CD4-positive, alpha-beta T cell (primary cell): ENCODE measurements at places on chromosomes 12 and 14.

GRCh38 chr14:43981135-43981768 is 525.8 kb downstream of the FSCB start:
- no peak for DNase-seq

- no peak for DNase-seq
These were observed 159.9 kb upstream of the FOXN3 start for GRCh38 chr14:89576960-89577359.

- DNase-seq, result no peak
These were observed 48.5 kb downstream of the NTF3 start for GRCh38 chr12:5480218-5480937.

GRCh38 chr12:128076188-128076587 is 190.8 kb upstream of the TMEM132C start:
- no peak for DNase-seq

DNA sequence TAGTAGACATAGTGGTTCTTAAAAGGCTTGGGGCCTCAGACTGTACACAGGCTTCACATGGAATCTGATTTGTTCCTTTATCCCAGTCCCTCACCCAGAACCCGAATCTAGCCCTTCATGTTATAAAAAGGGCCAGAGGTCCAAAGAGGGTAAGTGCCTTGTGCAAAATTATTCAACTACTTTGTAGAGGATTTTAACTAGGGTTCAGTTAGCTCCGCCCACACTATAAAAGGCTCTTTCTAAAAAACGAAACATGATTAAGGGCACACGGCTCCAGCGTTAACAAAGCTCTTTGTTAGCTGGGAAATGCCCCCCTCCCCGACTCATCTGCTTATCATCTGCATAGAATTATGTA is 3.2 kb upstream of the SOCS2 start:
- no peak for DNase-seq

- DNase-seq, result no peak
These were observed 84.1 kb upstream of the OVCH1 start for GRCh38 chr12:29581631-29582030.

DNA sequence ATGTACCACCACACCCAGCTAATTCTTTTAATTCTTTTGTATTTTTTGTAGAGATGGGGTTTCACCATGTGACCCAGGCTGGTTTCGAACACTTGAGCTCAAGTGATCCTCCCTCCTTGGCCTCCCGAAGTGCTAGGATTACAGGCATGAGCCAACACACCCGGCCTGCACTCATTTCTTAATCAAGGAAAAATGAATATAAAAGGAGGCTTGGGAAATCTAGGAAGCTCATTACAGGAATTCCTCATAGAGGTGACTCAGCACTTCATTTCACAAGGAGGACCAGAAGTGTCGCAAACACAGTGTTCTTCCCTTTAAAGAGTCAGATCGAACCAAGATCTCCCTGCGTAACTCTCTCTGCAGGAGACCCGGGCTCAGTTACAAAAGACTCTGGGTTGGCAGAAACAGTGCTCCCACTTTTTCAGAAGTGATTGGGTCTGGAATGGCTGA is 30.3 kb downstream of the NFKBIA start:
- DNase-seq, result no peak

GRCh38 chr14:79701371-79701770 is 509.9 kb downstream of the DIO2 start:
- no peak for DNase-seq

DNA sequence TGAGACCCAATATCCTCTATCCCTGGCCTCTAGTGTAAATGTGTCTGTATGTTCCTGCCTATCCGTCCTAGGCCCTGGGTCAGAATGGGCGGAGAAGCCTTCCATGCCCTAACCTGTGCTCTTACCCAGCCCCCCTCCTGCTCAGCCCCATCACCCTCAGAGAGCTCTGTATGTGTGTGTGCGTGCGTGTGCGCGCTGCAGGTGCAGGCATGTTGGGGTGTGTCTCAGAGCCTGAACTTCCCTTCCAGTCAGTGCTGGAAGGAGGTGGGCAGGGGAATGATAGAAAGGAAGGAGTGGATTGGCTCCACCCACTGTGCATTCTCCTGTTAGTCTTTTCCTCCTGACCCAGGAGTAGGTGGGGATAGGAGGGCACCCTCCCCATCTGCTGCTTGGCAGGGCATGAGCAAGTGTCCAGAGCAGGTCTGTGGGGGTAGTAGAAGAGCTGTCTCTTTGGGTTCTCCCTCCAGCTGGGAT is 7.2 kb downstream of the NAB2 start:
- no peak for DNase-seq

DNA sequence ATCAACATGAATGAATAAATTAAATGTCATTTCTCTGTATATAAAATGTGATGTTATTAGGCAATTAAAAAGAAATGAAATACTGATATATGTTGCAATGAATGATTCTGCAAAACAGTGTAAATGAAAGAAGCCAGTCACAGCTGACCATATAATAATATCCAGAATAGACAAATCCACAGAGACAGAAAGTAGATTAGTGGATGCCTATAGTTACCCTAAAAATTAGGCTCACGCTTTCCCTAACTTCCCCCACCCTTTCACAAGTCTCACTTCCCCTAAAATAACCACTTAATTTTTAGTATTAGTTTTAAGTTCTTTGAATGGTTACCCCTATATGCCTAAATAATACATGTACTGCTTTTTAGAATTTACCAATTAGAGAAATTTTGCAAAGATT is 348.9 kb upstream of the FAR2 start:
- DNase-seq, result no peak

GRCh38 chr12:51351913-51352532 is 5.5 kb upstream of the CELA1 start:
- peak; percentile 76 for DNase-seq

- no peak for DNase-seq
These were observed 29.5 kb upstream of the RHOJ start for GRCh38 chr14:63174760-63175191.

DNA sequence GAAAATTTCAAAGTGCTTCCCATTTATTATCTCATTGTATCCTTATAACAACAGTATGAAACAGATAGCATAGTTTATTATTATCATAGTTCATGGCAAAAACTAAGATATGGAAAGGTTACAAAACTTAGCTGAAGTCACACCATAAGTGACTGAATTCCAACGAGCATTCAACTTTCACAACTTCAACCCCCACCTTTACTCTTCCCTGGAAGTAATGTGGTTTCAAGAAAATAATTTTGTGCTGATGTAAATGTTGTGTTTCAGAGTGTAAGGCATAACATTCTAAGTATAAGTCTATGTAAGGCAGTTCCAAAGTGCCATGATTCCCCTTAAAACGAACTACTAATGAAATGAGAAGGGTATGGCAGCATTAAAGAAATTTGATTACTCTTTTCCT is 454.5 kb downstream of the BCAT1 start:
- no peak for DNase-seq

DNA sequence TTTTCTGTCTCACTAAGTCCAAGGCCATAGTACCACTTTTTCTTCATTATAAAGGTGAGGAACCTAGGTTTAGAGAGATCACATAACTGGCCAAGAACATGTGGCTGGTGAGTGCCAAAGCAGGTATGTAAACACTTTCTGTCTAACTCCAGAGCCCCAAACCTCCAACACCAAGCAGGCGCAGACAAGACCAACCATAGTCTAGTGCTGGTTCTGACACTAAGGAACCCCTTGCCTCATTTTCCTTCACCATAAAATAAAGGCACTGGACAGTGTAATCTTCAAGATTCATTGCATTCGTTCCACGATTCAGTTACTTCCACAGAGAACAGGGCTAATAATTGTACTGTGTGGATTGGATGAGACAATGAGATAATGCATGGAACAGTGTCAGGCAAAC is 71.0 kb downstream of the NPAS3 start:
- DNase-seq, result no peak

DNA sequence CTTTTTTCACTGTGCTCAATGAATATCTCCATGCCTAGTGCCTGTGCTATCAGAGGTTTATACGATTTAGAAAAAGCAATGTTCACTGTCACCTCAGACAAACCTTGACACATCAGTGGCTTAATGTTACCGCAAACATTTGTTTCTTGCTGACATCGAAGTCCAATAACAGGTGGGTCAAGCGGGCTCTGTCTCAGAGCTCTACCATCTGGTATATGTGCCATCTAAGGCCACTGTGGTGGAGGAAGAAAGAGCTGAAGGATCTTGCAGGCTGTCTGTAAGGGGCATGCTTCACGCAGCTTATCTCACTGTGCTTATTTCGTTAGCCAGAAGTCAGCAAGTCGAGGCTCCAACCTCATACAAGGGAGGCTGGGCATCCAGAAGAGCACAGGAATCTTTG is 189.5 kb upstream of the NTF3 start:
- DNase-seq, result no peak

DNA sequence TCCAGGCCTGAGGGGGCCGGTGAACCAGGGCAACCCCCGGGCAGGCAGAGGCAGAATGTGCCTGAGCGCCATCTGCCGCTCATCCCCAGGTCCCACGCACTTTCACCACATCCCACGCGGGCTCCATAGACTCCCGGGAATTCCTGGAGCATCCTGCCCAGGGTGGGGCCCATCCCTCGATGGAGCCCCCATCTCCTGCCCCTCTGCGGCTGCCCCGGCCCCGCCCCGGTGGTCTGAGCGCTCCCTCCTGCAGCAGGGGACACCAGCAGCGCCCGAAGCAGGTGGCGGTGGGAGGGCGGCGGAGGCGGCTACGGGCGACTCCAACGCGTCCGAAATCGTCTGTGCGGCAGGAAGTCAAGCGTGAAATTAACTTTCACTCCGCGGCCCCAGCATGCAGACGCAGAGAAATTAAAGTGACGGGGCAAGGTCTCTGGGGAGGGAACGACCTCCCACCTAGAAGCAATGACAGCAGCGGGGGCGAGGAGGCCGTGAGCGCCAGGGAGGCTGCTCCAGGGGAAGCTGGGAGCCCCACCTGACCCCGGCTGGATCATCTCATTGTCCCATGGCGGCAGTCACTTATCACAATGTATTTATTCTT is 122.2 kb downstream of the NCOR2 start:
- DNase-seq, result no peak

- no peak for DNase-seq
These were observed 880.9 kb downstream of the BCL11B start for GRCh38 chr14:98391061-98391460.

DNA sequence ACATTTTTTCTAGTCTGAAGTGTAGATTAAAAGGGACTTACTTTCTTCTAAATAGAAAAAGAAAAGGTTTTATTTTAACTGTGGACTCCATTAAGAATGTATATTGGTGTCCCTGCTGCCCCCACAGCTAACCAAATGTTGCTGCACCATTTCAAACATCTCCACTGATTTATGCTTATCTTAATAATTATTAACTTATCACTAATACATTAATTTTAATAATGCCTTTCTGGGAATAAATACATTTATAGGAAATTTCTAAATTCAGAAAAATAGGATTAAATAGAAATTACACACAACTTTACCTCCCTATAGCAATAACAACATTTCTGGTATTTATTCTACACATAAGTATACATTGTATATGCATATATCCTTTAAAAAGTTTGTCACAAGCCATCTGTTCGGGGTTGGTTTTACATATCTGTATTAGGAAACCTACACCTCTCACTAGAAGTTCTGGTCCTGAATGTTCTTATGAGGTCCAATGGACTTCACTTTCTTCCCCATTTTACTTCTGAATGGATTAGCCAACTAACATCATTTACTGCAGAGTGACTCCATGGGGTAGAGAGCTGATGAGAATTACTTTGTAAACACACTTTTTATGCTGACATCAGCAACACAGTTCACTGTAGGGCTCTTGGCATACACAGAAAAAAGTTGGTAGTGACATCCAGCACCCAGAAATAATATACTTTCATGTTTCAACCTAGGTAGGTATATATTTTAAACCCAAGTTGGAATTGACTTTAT is 9.4 kb upstream of the SELPLG start:
- DNase-seq, result no peak

GRCh38 chr14:35808076-35808637 is 938 bp downstream of the RALGAPA1 start:
- DNase-seq, result peak; percentile 41

GRCh38 chr14:90281261-90281660 is 24.9 kb downstream of the PSMC1 start:
- no peak for DNase-seq

DNA sequence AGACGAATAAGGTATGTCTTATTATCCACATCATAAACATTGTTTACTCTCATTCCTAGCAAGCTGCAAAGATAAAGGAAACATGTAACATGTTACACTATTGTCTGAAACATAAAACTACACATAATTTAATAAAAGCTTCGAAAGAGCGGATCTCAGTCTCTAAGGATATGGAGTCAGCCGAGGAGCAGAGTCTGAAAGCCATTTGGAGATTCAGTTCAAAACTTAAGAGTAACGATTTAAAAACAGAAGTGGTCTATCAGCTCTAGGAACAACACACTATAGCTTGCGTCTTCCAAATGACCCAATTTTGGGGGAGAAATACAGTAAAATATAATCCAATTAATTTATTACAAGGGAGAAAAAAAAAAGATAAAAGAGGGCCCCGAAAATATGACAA is 775 bp downstream of the NEMF start:
- DNase-seq, result no peak

DNA sequence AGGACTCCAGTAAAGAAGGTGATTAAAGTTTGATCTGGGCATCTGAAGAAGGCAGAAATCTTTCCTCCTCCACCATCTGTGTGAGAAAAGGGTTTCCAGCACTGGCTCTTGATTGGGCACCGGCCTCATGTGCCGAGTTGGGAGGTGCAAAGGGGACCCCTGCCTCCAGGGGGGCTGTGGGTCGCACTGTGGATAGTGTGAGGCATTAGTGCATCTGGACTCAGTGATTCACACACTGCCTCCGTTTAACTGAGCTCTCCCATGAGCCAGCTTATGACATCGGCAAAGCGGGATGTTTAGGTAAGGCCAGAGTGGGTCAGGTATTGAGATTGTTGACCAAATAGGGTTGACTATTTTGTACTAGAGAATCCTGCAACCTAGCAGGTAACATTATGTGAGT is 8.9 kb downstream of the C1S start:
- no peak for DNase-seq

DNA sequence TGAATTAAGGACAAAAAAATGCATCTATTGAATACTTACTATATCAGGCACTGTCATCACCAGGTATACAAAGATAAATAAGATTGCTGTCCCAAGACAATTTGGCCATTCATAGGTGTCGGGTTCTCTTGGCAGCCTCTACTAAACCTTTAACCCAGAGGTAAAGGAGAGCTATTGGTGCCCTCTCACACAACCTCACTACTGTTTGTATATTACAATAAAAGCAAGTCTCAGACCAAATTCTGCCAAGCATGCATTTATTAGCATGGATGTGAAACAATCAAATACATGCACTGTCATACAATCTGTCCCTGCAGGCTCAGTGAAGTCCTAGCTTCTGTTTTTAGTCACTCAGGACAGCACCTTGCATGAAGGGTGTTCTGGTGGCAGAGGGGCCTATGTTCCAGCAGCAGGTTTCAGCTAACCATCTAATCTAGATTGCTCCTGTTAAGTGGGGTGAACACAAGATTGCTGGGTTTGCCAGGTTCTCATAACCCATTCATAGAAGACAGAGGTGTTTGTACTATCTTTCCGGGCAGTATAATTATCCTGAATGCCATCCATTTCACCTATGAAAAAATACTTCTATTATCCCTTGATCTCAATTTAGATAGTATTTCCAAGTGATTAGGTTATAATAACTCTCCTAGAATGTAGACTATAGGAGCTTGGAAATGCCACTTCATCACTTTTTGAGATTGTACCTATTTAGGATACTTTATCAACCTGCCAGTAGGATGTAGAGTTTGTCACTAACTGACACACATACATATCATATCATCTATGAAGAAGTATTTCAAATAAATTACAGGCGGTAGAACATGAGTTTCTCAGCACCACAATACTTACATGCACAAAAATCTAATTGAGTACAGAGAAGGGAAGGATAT is 254.0 kb upstream of the KRR1 start:
- DNase-seq, result no peak
